ENCODE measurements at places on chromosomes 5 and 9.

DNA sequence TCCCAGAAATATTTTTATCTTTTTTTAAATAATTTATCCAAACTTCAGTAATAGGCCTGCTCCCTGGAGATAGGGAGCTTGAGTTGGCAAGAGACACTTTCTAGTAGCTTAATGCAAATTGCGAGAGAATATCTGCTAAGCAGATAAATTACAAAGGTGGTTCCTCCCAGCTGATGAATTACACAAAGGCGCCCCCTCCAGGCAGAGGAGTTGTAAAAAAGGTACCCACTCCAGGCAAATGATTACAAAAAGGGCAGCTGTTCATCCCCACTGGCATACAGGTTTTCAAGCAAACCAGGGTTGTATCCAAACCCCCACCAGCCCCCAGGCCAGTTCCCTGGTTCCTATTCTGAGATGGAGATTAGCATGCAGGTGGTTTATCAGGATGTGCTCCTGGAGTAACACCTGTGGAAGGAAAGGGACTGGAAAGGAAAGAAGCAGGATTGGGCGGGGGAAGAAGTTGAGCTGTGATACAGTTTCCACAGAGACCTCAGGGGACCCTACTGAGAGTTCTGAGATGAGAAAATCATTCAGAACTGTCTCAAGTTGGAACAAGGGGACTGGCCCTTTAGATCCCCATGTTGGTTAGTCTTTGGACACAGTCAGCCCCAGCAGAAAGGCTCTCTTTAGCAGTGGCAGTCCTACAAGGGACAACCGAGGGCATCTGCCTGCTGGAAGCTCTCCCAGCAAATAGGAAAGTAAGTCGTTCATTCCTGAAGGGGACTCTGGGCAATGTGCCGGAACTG is 25.5 kb downstream of the ESM1 start:
- DNase-seq = no peak

DNA sequence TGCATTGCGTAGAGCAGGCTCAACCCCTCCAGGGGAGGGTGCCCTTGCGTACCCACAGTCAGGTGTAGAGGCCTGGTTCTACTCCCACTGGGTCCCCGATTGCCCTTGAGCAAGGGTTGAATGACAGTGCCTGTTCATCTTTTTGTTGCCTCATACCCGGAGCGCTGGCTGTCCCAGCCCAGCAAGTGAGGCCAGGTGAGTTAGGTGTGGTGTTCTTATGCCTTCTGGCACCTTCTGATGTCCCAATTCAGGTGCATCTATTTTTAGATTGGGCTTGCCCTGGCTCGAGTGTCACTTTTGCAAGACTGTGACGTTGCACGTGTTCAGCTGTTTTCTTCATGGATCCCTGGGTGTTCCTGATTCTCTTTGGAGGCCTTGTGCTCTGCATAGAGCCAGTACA is 257.8 kb downstream of the GOLPH3 start:
- DNase-seq = no peak

DNA sequence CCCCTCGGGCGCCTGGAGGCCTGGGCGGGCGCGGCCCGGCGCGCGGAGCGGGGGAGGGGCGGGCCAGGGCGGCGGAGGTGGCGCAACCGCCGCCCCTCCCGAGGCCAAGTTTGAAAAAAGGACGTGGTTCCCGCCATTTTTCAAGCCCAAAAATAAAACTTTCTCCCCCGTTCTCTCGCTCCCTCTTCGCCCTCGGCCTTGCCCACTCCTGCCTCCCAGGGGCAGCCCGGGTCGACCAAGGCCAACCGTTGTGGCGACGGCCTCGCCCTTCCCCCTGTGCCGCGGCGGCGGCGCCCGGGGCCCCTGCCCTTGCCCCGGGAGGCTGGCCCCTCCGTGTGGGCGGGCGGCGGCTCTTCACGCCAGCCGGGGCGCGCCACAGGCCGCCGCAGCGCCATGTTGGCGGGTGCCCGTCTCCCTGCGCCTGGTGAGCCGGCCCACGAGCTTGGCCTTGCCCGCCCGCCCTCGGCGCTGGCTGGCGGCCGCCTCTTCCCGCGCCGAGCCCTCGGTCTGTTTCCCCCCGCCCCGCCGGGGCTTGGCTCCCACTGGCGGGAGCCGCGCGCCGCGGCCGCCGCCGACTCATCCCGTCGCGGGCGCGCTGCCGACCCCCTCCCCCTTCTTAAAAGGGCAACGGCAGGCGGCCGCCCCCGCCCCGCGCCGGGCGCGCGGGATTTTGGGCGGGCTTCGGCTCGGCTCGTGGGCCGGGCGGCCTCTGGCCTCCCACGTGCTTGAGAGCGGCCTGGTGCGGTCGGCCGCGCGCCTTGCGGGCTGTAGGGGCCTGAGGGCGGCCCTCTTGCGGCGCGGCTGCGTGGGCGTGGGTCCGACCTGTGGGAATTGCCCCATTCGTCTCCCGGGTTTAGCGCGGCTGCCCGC is 1.3 kb downstream of the ANP32B start:
- peak; percentile 83 for DNase-seq

DNA sequence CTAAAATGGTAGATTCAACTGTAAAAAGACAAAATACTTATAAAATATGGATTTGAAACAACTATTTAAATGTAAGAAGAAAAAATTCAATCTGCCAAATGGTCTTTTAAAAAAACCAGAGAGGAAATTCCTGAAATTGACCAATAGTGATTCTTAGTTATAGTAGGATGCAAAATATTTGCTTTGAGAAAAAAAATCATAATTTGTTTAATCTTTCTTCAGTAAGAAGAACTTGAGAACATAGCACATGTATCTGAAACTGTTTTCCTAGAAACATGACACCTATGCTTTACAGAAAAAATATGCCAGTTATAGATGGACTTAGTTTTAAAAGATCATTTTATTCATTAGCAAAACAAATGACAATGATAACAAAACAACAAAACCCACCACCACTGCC is 186.9 kb upstream of the CD180 start:
- no peak for DNase-seq

GRCh38 chr9:36036253-36036779 is 397 bp upstream of the RECK start:
- no peak for DNase-seq

DNA sequence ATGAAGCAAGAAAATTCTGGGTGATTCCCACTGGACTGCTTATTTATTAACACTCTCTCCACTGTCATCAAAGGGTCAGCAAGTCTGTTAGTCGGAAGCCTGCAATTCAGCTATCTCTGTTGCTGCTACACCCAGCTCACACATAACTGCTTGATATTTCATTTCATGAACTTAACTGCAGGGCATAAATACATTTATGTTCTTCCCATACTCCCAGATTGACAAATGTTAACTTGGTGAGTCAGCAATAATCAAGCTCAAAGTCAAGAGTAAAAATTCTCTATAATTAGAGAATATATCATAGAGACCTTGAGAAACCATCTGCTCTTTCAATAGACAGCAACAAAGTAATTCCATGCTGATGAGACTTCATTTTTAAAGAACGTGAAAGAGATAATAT is 198.8 kb downstream of the ADAMTS12 start:
- no peak for DNase-seq

GRCh38 chr9:2664174-2665065 is 42.8 kb downstream of the VLDLR start:
- no peak for DNase-seq

DNA sequence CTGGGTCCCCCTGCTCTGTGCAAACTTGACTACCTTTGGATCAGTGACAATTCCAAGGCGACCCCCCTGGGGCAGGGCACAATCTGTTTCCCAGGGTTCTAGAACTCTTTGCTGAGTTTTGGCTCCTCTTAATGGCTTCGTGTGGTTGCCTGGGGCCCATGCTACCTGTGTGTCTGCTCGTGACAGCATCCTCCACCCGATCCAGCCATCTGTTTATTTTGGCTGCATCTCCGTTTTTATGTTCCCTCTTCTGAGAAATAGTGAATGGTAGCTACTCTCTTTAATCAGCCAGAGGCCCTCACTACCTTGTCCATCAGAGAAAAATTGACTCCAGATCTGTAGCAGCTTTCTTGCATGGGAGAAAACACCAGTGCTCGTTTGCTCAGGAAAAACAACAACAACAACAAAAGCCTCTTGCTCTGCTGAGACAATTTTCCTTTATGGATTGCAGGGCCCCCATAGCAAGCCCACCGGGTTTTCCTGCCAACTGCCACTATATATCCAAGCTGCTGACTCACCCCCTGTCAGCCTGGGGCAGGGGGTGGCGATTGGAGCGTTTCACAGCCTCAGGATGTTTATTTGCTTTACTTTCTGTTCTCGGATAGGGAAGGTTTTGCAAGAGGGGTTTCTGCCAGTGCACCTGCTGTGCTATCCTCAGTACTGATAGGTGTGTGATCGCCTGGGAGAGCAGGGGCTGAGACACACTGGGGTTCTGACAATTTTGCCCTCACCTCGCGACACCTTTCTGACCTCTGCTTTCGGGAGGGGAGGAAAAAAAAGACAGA is 607.8 kb downstream of the BNC2 start:
- DNase-seq = no peak

GRCh38 chr9:100286257-100286656 is 66.5 kb downstream of the TEX10 start:
- no peak for DNase-seq

- DNase-seq = no peak
Observed at GRCh38 chr9:38091310-38092199, 22.5 kb upstream of the SHB start.

- no peak for DNase-seq
Observed at GRCh38 chr9:127865645-127866464, 11.4 kb upstream of the ENG start.

DNA sequence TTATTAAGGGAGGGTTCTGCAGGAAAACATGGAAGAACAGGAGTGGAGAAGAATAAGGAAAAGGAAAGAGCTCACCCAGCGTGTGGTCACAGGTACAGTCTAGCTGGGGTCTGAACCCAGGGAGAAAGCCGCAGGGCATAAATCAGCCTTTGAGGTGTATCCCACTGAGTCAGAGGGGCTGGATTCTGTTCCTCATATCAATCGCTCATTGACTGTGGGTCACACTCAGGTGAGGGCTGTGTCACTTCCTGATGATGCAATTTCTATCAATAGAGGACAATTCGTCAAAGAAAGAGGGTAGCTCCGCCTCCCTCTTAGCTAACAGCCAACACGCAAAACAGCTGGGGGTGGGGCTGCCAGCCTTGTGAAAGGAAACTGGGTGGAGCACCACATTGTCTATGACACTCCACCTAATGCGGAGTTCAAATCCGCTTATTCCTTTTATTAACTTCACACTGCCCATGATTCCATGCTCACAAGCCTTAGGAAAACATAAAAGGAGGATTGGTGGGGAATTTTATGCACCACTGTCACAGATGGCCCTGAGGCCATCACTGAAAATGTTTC is 176.2 kb downstream of the ICE1 start:
- DNase-seq = no peak

- DNase-seq = no peak
Observed at GRCh38 chr5:101897914-101898313, 398.2 kb downstream of the SLCO4C1 start.

DNA sequence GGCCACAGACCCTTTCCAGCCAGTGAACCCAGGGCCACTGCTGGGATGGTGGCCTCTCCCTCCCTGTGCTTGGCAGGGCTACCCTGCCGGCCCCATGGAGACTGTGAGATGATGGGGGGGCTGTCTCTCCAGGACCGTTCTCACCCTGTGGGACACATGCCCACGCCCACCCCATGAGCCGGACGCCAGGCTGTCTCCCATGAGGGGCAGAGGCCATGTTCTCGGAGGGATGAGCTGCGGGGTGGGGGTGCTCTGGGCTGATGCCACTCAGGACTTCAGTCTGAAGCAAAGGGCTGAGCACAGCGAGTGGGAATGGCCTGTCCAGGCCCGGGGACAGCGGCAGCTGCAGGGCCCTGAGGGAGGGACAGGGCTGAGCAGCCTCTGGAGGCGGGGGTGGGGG is 88.9 kb downstream of the KCNT1 start:
- no peak for DNase-seq

All from H54 (cell line).